ENCODE measurements at places on chromosomes 1 and 21.

DNA sequence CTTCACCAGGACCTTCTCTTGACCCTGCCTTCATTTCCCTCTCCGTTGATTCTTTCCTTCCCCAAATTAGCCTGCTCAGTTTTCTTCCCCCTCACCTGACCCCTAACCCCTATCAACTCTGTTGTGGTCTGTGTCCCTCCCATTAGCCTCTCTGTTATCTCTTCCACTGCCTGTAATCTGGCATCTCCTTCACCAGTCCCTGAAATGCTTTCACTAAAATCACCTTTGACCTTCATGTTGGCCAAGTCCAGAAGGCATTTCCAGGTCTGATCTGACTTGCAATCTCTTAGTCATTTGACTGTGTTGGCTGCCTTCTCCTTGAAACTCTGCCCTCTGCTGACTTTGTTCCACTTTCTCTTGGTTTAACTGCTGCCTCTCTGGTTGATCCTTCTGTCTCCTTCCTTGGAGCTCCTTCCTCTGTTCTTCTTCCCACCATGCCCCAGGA, 28.2 kb downstream of the ATP8B2 start:
- DNase-seq, result no peak
- no peaks in the 10 kb centered on the region for H3K27me3 ChIP-seq

DNA sequence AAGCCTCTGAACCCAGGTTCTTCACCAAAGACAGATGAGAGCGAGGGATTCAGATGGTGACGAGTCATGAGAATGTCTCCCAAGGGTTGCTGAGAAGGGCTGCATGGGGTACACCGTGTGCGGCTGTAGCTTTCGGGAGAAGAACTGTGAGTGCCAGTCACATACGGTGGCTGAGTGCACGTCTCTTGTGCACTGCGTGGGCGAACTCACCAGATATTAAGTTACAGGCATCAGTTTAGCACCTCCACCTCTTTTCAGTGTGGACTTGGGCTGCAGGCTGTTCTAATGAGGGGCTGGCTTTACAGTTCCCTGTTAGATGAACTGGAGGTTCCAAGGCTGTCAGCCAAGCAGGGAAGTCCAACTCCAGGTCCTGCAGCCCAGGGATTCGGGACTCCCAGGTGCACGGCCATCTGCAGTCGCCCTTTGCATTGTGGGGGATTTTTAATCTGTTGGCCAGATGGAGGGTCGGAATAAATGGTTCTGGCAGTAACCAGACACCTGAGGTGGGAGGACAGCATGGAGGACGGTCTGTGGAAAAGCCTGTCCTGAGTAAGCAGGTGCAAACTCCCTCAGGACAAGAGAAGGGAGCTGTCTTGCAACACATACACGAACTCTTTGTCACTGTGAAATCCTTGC, 26.5 kb upstream of the AVPR1B start:
- H3K27ac ChIP-seq, result no peak overlapping the region
- peaks cover 4% of the 10 kb centered on the region for H3K27me3 ChIP-seq
- DNase-seq, result no peak

- peaks cover 10% of the 10 kb centered on the region for H3K4me1 ChIP-seq
- H3K27ac ChIP-seq, result no peak overlapping the region
- H3K4me3 ChIP-seq, result no peak overlapping the region
- H3K27me3 ChIP-seq, result no peaks in the 10 kb centered on the region
- no peaks in the 10 kb centered on the region for H3K36me3 ChIP-seq
These were observed 3.8 kb downstream of the RSPH1 start for GRCh38 chr21:42492201-42492600.

DNA sequence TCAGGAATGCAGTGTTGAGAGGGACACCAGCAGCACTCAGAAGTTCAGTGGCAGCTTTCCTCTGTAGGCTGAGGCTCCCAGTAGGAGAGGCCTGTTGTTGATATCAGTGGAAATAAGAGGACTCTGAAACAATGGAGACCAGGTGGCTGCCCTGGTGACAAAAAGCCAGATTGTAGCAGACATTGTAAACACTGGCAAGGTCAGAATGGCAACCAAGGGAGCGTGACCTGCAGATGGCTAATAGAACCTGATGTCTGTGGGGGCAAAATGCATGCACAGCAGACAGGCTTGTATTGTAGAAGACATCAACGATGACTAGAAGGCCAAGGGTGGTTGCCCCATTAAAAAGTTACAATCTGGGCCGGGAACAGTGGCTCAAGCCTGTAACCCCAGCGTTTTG, 53.1 kb upstream of the GPR37L1 start:
- H3K27me3 ChIP-seq, result no peaks in the 10 kb centered on the region
- DNase-seq, result no peak
- no peak overlapping the region for H3K27ac ChIP-seq

- peaks cover 8% of the 10 kb centered on the region for H3K27me3 ChIP-seq
- H3K27ac ChIP-seq, result no peak overlapping the region
- H3K4me1 ChIP-seq, result no peaks in the 10 kb centered on the region
- no peak overlapping the region for H3K4me3 ChIP-seq
- peak; percentile 45 for DNase-seq
These were observed 44.2 kb upstream of the LAPTM5 start for GRCh38 chr1:30801771-30802198.

DNA sequence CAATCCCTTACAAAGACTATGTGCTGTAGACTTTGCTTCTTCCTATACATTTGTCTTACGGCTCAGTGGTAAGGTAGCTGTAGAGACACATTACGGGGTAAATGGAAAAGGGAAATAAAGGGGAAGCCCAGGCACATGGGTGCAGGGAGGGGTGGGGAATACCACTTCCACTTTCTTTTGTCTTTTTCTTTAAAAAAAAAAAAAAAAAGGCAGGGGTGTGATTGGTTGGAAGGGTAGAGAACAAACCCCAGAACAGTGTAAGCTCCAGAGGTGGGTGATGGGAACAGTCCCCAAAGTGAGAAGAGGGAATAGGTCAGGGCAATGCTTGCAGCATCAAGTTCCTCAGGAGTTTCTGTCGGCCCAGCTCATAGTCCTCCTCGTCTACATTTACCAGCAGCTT, 3.9 kb downstream of the NIT1 start:
- H3K4me3 ChIP-seq, result no peak overlapping the region
- H3K4me1 ChIP-seq, result peaks cover 20% of the 10 kb centered on the region
- H3K27me3 ChIP-seq, result no peaks in the 10 kb centered on the region
- no peak overlapping the region for H3K27ac ChIP-seq
- DNase-seq, result no peak

DNA sequence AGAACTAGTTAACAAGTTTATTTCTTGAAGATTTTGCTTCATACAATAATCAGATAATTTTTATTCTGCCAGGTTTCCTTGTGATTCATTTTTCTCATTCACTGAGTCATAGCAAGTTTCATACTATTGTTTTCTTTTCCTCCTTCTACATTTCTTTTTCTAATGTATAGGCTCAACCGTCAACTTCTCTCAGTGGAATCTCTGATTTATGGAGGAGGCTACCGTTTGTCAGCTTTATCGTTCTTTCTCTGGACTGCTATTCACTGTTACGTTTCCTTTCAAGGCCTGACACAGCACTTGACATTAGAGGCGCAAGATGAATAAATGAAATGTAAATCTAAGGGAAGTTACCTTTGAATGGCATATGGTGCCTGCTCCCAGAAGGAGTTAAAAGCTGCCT, 284.3 kb upstream of the NR5A2 start:
- H3K4me3 ChIP-seq, result no peak overlapping the region
- no peaks in the 10 kb centered on the region for H3K4me1 ChIP-seq
- no peaks in the 10 kb centered on the region for H3K27me3 ChIP-seq
- no peak overlapping the region for H3K27ac ChIP-seq

GRCh38 chr1:27101054-27101491, 53.9 kb downstream of the SLC9A1 start:
- H3K36me3 ChIP-seq, result no peaks in the 10 kb centered on the region
- H3K4me1 ChIP-seq, result peaks cover 3% of the 10 kb centered on the region
- DNase-seq, result no peak
- H3K27me3 ChIP-seq, result no peaks in the 10 kb centered on the region
- H3K4me3 ChIP-seq, result no peak overlapping the region

- no peaks in the 10 kb centered on the region for H3K27me3 ChIP-seq
- no peak overlapping the region for H3K27ac ChIP-seq
- H3K36me3 ChIP-seq, result no peaks in the 10 kb centered on the region
These were observed 60.3 kb upstream of the GREM2 start for GRCh38 chr1:240672132-240672811.

DNA sequence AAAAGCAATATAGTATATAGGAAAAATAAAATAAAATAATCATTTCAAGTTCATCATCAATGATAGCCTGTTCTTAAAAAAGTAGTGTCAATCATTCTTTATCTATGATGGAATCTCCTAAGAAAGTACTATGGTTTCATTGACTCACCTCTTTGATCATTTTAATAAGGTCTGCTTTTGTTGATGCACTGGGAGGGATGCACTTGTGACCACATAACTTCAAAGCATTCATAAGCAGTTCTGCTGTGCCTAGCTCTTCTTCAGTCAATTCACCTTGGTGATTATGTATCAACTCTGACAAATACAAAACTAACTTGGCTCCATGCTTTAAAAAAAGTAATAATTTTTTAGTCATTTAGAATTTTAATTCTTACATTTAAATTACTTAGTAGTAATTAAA, 84.8 kb upstream of the GNG4 start:
- no peaks in the 10 kb centered on the region for H3K4me1 ChIP-seq
- no peak for DNase-seq
- no peak overlapping the region for H3K27ac ChIP-seq
- no peaks in the 10 kb centered on the region for H3K27me3 ChIP-seq
- peaks cover 10% of the 10 kb centered on the region for H3K36me3 ChIP-seq

- no peak overlapping the region for H3K27ac ChIP-seq
- no peaks in the 10 kb centered on the region for H3K4me1 ChIP-seq
- H3K36me3 ChIP-seq, result no peaks in the 10 kb centered on the region
These were observed 44.0 kb upstream of the LMO4 start for GRCh38 chr1:87284456-87285240.

DNA sequence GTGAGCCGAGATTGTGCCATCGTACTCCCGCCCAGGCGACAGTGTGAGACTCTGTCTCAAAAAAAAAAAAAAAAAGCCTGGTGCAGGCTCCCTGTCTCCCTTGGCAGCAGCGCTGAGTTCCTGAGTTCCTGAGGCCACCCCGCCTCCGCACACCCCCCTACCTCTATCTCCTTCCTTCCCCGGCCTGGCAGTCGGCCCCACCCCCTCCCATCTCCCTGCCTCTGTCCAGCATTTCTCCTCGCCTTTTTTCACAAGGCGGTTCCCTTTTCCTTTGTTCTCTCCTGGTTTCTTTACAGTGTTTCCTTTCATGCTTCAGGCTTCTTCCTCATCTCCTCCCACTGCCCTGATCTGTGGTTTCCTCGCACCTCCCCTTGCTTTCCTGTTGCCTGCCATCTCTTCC, 2.7 kb downstream of the RORC start:
- peaks cover 78% of the 10 kb centered on the region for H3K4me1 ChIP-seq
- H3K27me3 ChIP-seq, result no peaks in the 10 kb centered on the region
- H3K36me3 ChIP-seq, result no peaks in the 10 kb centered on the region
- DNase-seq, result peak; percentile 23
- H3K4me3 ChIP-seq, result no peak overlapping the region

GRCh38 chr1:174218983-174219382, 59.7 kb downstream of the RABGAP1L start:
- H3K4me3 ChIP-seq, result no peak overlapping the region
- no peaks in the 10 kb centered on the region for H3K27me3 ChIP-seq
- H3K36me3 ChIP-seq, result peaks cover 4% of the 10 kb centered on the region

GRCh38 chr1:49046305-49046704, 269.6 kb upstream of the BEND5 start:
- no peak overlapping the region for H3K27ac ChIP-seq
- H3K4me1 ChIP-seq, result no peaks in the 10 kb centered on the region
- H3K27me3 ChIP-seq, result no peaks in the 10 kb centered on the region
- H3K36me3 ChIP-seq, result no peaks in the 10 kb centered on the region
- DNase-seq, result no peak
- H3K4me3 ChIP-seq, result no peak overlapping the region

- no peaks in the 10 kb centered on the region for H3K27me3 ChIP-seq
- no peak for DNase-seq
- no peak overlapping the region for H3K4me3 ChIP-seq
These were observed 55.4 kb downstream of the MATN1 start for GRCh38 chr1:30668024-30668423.

DNA sequence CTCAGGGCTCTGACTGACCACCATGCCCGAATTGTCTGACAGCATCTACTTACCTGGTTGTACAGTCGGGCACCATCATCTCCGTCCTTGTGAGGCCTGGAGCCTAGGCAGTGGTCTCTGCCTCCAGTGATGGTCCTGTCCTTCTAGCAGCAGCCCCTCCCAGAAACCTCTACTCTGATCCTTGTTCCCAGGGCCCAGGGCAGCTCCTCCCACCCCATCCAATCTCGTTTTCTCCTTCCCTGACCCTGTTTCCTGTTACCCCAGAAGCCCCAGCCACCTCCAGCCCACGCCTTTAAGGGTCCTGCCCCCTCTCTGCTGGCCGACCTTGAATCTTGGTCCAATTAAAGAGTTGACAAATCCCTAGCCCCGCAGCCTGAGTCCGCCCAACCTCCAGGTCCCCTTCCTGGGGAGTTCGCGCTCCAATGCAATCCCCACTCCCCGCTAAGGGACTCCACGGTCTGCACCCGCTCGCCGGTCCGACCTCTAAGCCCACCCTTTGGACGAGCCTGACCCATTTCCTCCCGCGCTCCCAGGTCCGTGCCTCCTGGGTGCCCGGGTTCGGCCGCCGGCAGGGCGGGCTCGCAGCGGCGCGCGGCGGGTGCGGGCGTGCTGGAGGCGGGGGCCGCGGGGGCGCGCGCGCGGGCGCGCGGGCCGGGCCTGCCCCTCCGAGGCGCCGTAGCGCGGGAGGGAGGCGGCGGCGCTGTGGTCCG, at the start of gene B4GALT2:
Gene B4GALT2, plus strand, starts transcription at position 660 of the 710 bp plus-strand sequence. CDS start 1,951 bp downstream, outside the sequence.
- peak within 1 kb of the TSS; percentile 49 for H3K4me3 ChIP-seq
- H3K27ac ChIP-seq, result no peak within 1 kb of the TSS
- H3K27me3 ChIP-seq, result no peaks in the 10 kb centered on the region
- H3K4me1 ChIP-seq, result peaks cover 28% of the 10 kb centered on the region
- no peak for DNase-seq

- no peak for DNase-seq
- no peak overlapping the region for H3K27ac ChIP-seq
- H3K36me3 ChIP-seq, result no peaks in the 10 kb centered on the region
- H3K4me3 ChIP-seq, result no peak overlapping the region
- H3K27me3 ChIP-seq, result no peaks in the 10 kb centered on the region
- H3K4me1 ChIP-seq, result no peaks in the 10 kb centered on the region
These were observed 7.1 kb downstream of the TCP10L start for GRCh38 chr21:32578107-32578691.

DNA sequence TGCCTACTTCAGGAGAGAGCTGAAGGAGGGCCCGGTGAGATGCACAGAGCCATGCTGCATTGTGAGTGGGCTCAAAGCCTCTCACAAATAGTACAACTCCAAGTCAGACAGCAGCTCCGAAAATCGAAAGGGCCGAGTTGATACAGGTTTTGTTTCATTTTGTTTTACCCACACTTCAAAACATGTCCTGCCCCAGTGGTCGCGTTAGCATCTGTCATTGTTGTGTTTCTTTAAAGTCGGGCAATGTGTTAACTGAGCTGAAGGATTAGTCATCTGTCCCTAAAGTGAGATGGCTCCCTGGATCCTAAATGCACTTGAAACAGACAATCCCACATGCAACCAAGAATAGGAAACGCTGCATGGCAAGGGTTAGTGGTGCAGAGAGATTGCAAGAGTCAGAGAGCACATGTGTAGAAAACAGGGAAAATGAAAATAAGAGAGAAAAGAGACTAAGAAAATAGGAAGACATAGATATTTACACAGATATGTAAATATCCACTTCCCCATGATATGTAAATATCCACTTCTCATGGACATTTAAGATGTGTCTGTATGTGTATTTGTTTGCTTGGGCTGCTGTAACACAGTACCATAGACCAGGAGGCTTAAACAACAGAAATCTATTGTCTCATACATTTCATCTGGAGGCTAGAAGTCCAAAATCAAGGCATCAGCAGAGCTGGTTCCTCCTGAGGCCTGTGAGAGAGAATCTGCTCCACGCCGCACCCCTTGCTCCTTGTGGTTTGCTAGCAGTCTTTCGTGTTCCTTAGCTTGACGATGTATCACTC, 131.4 kb upstream of the RAB4A start:
- H3K27me3 ChIP-seq, result no peaks in the 10 kb centered on the region
- H3K27ac ChIP-seq, result no peak overlapping the region
- H3K4me3 ChIP-seq, result no peak overlapping the region
- DNase-seq, result no peak
- H3K36me3 ChIP-seq, result no peaks in the 10 kb centered on the region

All from effector memory CD4-positive, alpha-beta T cell (primary cell).